Thoracic aorta (tissue), 2 donors: ENCODE measurements at places on chromosomes 1 and 21.

- no peak for DNase-seq
Measured at GRCh38 chr21:36786186-36786585, 87.3 kb downstream of the SIM2 start.

- DNase-seq, result no peak
Measured at GRCh38 chr1:176744142-176744541, 281.2 kb downstream of the PAPPA2 start.

DNA sequence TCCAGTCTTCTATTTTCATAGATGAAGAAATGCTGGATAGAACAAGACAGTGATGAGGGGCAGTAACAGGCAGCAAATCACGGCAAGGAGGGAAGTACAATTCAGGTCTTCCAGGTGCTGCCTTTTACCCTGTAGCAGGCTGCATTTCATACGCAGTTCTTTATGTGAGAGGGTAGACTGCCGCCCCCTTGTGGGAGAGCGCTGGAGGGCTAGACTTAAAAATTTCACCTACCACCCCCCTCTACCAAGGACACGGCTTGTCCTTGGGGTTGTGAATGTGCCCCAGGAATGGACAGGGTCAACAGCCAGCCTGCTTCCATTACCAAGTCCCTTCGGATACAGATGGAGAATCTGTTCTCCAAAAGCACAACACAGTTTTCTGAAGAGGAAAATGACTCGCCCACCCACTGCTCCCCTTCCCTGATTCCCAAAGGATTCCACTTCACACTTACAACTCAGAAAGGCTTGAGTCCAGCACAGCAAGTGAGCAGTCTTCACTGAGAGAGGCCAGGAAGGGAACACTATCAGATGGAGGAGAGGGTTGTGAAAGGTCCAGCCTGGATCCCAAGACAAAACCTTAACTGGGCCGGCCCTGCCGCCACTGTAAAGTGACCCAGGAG, 7.4 kb downstream of the WDR77 start:
- no peak for DNase-seq

DNA sequence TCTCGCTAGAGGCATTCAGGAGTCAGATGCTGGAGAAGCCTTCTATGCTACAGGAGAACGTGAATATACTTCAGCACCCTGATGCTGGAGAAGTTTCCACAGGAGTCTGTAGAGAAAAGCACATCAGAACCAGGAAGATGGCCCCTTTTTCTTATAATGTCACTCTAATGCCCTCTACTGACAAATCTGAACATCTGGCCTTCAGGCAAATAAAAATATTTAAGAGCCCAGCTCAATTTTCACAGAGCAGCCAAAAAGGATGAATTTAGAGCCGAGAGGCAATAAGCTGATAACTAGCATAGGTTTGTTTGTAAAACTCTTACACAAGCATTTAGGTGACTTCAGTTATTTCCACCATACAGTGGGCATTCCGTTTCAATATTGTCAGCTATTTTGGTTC, 3.8 kb upstream of the RRP15 start:
- DNase-seq, result no peak

DNA sequence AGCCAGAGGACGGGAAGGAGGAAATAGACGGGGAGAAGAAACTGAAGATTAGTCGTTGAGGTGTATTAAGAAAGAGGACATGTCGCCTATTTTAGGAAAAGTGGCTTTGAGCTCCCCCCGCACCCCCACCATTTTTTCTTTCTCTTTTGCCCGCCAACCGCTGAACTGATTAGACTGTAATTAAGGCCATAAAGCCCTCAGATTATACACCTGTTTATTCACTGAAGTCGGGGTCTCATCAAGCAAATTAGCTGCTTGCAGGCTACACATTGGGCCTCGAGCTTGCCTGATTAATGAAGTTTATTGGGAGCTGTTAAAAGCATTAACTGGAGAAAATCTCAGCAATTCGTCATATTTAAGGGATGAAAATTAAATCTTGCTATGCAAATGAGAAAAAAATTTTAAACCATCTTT, 119.4 kb upstream of the RRP15 start:
- DNase-seq, result no peak

GRCh38 chr21:35559128-35559828, 501.0 kb downstream of the SETD4 start:
- DNase-seq, result no peak

GRCh38 chr1:45804669-45804969, 1.2 kb downstream of the MAST2 start:
- no peak for DNase-seq

DNA sequence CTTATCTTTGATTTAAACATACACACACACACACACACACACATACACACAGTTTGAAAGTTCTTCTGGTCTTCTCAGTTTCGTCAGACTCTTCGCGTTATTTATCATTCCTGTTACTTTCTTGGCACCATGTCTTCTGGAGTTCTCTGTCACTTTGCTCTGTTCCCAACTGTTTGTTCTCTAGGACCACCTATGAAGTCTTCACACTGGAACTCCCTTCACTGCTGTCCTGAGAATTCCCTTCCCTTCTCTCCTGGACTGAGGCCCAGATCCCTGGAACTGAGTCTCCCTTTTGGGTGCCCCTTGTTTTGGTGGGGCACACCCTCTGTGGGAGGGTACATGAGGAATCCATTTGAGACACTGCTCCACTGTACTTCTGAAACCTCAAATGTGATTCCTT, 30.5 kb downstream of the ALG14 start:
- DNase-seq, result no peak

- DNase-seq, result no peak
Measured at GRCh38 chr1:21051177-21051825, 125.4 kb downstream of the EIF4G3 start.

- no peak for DNase-seq
Measured at GRCh38 chr1:150094734-150095265, 27.2 kb downstream of the VPS45 start.

DNA sequence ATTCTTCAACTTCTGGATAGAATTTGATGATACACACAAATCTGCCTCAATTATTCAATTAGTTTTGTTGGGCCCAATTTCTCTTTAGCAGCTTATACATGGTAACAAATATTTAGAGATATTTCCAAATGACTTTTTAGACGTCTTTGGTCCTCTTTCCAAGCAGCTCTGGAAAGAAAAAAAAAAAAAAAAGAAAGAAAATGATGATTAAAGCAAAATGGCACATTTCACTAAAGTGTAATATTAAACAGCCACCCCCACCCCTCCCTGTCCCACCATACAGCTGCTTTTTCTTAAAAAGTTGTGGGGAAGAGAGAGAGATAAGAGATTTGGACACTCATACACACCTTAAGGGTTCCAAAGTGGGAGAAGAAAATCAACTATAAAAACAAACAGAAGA, 977 bp downstream of the METTL18 start:
- no peak for DNase-seq

DNA sequence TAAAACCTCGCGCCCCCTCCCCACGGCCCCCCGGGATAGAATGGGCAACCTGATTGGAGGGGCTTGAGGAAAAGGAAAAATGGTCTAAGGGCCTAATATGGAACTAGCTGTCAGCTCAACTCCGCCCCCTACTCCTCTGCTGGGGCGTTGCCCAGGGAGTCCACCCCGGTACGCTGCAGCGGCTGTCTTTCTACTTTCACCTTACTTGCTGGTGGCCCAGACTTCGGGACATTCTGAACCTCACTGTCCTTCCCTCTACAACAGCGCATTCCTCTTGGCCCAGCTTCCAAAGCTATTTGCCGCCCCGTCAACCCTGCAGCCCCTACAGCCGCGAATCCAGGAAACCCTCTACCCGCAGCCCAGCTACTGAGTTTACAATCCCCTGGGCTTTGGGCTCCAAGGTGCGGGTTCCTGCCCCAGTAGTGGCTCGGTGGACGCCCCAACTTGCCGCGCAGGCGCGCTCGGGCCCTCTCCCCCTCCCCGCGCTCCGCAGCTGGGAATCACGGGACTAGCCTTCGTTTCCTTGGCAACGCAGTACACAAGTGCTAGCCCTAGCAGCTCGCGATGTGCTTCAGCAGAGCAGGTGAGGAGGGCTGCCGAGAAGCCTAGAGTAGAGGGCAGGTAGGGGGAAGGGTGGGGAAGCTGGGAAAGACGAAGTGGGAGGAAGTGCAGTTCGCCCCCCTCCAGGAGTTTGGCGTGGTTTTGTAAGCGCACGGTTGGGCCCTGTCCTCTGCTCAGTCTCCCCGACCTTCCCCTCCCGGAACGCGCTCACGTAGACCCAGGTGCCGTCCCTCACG, 55.6 kb downstream of the CHIA start:
- DNase-seq, result peak; percentile 31

DNA sequence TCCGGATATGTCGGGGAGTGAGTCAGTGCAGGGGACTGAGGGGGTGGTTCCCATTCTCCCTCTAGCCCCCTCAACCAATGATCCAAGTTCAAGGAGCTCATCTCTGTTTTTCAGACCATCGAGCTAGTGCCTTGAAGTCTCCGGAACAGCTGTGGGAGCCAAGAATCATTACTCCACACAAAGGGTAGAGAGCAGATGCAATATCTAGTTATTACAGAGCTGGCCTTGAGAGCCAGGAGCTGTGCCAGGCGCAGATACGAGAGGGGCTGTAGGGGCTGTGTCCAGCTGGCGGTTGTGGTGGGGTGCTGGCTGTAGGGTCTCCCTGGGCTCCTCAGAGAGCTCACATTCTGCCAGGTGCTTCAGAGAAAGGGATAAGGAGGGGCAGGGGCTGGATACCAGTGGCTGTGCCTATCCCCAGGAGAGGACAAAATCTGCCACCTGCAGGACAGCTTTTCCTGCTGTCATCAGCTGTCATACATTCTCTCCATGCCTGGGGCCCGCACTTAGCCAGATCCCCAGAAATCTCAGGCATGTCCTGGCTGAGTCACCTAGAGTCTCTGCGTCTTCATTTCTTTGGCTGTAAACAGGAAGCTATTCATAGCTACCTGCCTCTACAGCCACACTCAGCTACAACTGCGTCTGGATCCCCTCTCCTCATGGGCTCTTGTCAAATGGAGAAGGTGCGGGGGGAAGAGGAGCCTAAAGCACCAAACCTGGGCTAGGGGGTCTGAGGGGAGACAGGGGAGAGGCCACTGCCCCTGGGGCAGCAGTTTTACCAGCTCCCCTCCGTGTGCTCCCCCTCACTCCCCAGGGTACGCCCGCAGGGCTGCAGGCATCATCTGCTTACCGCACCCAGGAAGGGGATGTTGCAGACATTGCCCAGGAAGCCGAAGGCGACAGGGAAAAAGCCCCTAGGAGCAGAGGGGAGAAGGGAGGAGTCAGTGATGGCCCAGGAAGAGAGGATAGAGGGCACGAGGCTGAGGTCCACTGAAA, 2.4 kb upstream of the KISS1 start:
- DNase-seq, result no peak

DNA sequence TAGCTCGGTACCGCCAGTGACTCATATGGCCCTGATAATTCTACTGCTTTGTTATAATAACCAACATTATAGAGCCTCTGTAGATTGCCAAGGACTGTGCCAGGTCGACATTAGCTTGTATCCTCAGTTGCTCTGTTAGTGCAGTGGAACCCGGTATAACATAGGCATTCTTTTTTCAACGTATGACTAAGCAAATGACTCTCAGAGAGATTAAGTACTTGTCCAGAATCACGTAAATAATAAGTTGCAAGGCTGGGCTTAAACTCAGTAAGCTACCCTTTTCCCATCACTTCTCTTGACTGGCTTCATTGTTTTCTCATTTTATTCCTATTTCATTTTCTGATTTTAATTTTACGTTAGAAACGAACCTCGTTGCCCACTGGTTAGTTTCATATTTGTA, 85.1 kb downstream of the UBE4B start:
- DNase-seq, result no peak
